ENCODE measurements at places on chromosomes 7 and 10.

GRCh38 chr10:34135515-34135914 is 679.6 kb downstream of the PARD3 start:
- DNase-seq: no peak

DNA sequence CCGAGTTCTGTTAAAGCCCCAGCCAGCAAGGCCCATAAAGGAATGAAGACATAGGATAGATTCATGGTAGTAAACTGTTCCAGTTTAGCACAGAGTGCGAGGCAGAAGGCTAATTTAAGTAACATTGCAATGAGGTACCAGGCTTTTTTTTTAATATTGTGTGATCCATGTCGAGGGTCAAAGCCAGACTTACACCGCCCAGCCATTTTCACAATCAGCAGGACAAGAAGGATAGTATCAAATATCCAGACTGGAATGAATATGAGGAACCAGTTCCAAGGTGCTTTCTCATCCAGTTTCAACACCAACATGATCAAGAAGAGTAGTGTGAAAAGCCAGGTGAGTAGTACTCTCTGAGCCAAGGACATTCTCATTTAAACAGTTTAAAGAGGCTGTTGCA is 4.2 kb downstream of the TMEM60 start:
- no peak for DNase-seq

DNA sequence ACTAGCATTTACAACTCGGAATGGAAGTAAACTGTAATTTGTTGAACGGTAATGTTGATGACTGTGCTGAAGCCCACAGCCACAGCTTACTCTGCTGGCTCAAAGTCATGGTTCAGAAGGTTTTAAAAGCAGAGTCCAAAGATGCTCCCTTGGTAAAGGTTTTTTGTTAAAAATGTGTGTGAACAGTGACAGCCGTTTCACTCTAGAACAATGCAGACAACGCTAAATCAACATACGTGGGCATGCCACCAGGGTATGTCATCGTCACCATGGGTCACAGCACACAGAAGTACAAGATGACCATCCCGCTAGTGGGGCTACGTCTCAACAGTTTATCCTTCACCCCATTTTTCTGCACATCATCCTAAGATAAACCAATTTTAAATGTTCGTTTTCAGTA is 106.5 kb upstream of the LANCL2 start:
- DNase-seq: no peak

DNA sequence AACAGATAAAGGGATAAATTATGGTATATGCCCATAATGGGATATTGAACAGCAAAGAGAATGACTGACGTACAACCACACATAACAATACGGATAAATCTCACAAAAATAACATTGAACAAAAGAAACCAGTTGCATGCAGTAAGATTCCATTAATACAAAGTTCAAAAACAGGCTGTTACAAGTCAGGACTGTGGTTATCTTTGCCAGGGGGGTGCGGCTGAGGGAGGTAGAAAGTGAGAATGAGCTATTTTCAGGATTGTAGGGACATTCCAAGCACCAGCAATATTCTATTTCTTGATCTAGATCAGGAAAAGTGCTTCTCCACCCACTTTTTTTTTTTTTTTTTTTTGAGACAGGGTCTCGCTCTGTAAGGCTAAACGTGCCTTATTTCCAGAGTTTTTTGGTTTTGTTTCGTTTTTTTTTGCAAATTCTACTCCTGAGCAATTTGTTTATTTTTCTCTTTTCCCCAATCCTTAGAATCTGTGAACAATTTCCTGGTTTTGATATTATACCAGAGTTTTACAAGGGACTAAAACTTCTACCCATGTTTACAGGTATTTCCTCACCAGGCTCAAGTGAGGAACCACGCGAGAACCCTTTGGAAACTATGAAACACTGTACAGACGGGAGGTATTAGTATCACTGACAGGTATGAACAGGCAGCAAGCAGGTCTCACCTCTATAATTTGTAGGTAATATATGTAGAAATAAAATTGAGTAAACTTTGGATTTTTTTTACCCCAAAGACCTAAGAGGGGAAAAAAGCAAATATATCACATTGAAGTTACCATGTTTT is 9.9 kb downstream of the SMURF1 start:
- DNase-seq: no peak

DNA sequence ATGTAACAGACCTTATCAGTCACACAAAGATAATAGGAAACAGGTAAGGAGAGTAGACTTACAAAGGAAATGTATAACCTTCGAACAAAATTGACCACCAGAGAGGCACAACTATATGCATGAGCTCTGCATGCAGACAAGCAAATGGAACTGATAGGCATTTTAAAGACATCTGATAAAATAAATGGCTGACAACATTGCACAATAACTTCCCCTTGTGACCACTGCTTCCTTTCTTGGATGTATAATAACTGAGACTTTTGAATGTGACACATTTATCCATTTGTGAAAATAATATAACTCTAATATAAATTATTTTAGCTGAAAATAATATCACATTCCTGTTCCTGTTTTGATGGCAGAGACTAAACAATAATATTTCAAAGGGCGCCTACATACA is 654.2 kb upstream of the STEAP1 start:
- no peak for DNase-seq

GRCh38 chr10:113005380-113005779 is 55.3 kb downstream of the TCF7L2 start:
- DNase-seq: no peak

- no peak for DNase-seq
These were observed 109.9 kb downstream of the ITGB8 start for GRCh38 chr7:20440472-20441105.
